CD4-positive, alpha-beta T cell treated with Interleukin-4 for 4 hours (primary cell): ENCODE measurements at places on chromosomes 4 and X.

- DNase-seq, result no peak
Measured at GRCh38 chrX:107747596-107748161, 27.9 kb downstream of the TSC22D3 start.

DNA sequence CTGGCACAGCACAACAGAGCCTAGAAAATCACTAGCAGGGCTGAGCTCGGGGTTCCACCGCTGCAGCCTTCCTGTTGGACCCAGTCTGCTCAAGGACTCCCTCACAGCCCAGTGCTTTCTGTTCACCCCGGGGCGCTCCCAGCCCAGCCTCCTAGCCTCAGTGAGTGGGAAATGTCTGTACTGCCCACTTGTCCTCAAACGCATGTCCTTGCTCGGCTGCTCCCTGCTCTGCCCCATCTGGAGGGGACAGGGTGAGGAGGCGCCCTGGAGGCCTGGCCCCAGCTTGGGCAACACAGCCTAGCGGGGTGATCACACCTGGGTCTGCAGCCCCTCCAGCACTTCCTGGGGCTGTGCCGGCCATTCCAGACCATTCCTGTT lies 11.9 kb upstream of the CCNQ start:
- no peak for DNase-seq

DNA sequence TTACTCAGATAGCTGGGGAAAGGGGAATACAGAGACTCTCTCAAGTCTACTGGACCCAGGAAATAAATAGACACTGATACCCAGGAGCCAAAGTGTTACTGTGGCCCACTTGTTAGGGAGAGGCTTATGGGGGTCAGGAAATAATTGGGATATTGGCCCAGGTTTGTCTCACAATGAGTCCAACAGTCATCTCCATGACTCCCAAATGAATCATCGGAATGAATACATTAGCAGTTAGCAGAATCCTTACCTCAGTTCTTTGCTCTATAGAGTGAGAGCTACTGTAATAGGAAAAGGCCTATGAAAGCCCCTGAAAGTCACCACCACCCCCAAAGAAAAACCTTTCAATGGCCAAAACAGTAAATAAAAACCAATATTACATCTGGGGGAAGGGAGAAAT lies 42.4 kb upstream of the ARHGEF6 start:
- no peak for DNase-seq

- no peak for DNase-seq
Measured at GRCh38 chr4:77699731-77700210, 94.2 kb downstream of the CXCL13 start.

DNA sequence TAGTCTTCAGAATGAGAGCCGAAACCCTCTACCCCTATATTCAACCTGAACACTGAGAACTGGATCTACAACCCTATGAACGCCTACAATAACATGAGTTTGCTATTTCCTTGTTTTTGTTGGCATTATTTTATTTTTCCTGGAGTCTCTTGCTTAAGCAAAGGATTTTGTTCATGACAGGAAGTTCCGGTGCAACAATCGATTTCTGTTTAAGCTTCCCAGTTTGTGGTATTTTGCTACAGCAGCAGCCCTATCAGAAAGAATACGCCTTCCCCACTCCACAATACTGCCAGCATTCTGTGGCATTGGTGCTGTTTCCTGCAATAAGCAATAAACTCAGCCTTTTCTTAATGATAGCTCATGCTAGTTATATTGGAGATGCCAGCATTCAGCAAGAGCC lies 60.9 kb downstream of the NPY5R start:
- no peak for DNase-seq

- no peak for DNase-seq
Measured at GRCh38 chr4:4794421-4794820, 65.0 kb upstream of the MSX1 start.

DNA sequence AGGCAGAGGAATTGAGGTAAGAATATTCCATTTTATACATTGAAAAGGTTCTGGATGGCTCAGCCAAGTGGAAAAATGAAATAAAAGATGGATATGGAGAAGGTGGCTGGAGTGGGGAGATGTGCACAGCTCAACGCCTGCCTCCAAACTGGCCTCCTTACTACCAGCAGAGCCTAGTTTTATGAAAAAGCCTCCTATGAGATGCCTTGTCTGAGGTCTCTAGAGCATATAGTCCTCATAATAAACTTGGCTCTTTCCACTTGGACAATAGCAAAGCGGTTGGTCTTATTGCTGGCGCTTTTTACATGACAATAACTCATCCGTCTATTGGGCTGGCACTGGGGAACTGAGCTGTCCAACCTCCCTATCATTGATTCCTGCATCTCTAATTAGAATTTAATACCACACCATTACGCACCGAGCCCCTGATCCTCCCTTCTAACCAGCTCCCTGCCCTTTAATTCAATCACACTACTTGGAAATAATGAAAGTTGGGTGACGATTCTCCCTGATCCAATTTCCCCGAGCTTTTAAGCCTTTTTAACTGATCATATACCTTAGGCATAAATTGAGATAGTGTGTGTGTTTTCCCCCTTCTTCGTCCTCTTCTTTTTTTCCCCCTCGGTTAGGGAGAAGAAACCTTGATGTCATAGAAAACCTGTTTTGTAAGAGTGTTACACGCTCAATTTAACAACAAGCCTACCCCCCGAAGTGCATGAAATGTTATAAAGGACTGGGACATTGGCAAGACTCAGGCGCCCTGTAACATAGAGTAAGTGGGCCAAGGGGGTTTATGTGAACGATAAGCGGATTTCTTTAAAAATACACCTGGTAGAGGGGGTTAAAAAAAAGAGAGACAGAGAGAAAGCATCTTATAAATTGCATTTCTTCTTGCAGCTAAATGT lies at the start of gene PHOX2B:
PHOX2B (minus strand) TSS at position 155 of the 905 bp plus-strand sequence; CDS start at position 40, 115 bp downstream.
- no peak for DNase-seq

DNA sequence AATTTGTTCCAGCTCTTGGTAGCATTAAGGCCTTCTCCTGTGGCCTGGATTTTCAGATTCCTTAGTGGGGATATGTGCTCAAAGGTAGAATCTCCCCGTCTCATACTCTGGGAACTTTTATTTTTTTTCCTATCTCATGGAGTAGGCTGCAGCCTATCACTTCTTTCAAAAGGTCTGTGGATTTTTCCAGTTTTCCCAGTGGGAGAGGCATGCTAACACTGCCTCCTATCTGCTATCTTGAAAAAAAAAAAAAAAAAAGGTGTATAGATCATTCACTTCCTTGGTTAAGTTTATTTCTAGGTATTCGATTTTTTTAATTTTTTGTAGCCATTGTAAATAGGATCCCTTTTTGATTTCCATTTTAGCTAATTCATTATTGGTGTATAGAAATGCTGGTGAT lies 67.1 kb downstream of the IL15 start:
- DNase-seq, result no peak

DNA sequence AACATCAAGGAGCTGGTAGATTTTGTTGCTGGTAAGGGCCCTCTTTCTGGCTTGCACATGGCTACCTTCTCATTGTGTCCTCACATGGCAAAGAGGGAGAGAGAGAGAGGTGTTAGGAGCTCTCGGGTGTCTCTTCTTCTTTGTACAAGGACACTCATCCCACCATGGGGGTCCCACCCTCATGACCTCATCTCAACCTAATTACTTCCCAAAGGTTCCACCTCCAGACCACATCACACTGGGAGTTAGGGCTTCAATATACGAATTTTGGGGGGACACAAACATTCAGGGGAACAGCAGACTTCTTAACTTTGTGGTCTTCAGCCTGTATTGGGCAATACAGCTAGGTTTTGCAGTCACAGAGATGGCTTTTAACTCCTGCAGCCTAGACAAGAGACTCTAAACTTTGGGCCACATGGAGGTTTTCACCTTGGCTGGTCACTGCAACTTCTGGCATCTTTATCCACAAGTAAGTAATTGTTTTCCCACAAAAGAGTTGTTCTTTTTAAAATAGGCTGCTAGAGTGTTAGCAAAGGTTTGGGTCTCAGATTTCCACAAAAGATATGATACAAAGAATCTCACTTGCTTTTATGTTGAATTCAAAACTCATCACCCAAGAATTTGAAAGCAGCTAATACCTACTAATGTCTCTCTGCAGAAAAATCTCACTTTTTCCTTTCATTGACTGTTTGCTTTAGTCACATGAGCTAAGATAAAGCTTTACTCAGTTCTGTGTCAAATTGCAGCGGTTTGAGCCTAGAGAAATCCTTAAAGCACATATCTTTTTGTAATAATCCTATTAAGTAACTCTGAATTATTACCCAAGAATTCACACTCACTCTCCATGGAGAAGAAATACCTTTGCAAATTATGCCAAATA lies 39.6 kb upstream of the BBS12 start:
- no peak for DNase-seq
